ENCODE measurements at places on chromosomes 2 and 18.

DNA sequence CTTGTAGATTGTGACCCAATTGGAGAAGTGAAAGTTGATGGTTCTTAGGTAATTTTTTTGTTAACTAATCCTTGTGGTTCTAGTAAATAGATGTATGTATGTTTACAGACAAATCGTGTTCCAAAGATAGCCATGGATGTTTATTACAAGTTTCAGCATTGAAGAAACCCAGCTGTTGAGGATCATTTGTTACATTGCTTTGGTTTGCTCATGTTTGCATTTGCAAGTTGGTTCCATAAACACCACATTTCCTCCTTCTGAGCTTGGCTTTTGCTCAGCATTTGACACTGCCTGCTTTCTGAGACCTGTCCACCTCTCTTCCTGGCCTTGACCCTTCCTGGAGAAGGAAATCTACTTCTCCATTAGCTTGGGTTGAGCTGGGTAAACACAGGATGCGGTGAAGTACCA is 1.8 kb upstream of the CCDC68 start:
- no peak for DNase-seq

DNA sequence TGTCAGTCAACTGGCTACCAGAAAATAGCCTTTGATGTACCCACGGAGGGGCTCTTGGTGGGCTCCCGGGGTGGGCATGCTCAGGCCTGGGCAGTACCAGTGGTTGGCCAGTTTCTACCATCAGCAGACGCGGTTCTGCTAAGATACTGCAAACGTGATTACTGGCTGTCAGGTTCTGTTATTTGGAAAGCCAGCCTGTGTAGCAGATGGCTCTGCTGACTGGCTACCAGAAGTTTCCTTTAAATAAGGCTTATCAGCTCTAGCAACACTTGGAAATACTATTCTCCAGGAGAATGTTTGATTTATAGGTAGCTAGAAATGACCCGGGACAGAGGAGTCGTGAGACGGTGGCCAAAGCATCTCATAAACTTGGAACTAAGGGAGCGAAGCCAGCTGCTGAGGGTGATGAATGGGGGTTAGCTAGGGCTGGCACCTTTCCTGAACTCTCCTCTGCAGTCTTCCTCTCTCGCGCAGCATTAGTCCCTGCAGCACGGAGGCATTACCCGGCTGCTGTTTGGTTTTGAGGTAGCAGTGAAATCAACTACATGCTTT is 171.9 kb downstream of the AGAP1 start:
- no peak for DNase-seq

GRCh38 chr2:222805591-222806304 is 55.1 kb upstream of the ACSL3 start:
- no peak for DNase-seq

DNA sequence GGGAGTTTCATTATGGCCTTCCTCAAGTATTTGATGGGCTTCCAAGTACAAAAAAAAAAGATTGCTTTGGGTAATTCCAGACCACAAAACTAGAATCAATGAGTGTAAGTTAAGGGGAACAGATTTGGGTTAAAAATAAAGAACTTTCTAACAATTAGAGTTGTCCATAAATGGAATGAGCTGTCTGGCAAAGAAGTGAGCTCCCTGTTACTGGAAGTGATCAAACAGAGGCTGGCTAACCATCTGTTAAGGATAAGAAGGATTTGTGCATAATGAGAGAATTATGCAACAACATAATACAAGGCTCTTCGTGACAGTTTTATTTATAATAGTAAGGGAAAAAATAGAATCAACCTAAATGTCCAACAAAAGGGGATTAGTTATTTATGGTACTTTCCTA is 44.6 kb upstream of the ACVR1 start:
- DNase-seq: no peak

GRCh38 chr2:70084973-70085710 is 2.1 kb upstream of the PCBP1 start:
- peak; percentile 38 for DNase-seq

GRCh38 chr2:3527886-3528785 is 8.8 kb upstream of the ADI1 start:
- no peak for DNase-seq

- DNase-seq: no peak
Observed at GRCh38 chr2:9753276-9753600, 90.0 kb upstream of the TAF1B start.

DNA sequence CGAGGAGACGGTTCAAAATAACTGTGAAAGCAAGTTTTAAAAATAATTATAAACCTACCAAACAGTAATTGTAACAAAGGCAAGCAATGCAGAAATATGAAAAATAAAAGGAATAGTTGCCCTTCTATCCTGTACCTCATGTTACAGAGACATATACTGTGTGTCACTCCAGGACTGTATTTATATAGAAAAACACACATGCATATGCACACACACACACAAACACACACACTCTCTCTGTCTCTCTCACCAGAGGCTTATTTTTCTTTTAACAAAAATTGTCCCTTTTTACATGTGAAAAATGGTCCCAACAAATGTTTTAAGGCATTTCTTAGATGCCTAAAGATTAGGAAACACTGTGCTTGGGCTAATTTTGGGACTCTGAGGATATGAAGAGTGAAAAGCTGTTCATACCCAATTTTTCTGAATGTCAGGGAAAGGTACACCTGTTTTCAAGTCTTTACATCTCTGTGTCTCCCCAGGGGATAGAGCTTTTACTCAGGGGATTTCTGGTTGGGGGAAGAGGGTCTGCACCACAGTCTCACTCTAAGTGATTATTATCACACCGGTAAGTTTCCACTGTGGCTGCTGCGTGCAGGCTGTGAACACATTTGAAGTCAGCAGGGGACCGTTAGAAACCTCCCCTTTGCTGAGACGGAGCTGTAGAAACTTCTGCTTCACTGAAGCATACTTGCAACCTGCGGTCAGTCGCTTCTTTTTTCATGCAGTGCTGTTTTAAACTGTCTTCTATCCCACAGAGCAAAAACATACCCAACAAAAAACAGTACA is 51.4 kb upstream of the SPAG16 start:
- DNase-seq: peak; percentile 18

DNA sequence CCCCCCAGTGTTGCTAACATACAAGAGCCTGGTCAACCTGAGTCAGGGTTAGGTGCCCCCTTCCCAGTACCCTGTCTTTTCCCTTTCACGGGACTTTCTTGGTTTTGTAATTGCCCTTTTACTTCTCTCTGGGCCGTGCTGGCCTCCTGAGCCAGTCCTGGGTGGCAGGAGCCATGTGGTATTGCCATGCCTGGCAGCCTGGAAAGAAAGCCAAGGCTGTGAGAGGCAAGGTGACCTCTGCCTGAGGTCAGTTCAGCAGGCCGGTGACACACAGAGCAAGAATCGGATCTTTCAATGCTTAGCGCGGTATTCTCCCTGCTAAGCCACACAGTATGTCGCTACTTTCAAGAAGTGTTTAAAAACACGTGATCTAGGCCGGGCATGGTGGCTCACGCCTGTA is 52.3 kb downstream of the C18orf63 start:
- no peak for DNase-seq

DNA sequence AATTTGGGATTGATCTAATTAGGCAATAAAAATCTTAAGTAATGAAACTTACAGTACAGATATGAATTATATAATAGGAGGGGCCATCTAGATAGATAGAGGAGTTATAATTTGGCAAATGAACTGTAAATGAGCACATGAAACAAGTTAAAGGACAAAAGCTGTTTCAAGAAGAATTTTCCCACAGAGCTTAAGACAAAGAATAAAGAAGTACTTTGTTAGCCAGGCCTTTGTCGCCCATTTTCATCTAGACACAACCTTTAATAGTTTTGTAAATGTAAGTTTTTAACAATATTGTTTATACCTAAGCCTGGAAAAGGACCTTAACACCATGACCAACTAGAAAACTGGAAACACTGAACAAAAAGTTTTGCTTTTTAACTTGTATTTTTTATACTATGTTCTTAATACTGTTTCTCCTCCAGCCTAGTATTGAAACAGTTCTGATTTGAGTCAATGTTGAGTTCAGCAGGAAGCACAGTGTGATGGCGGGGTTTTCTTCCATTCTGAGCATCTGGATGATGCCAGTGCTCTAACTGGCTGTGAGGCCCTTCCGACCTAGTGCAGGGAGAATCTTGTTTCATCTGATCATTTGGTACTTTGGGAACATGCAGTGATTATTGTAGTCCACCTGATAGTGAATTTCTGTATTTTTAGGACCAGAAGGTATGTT is 37.6 kb downstream of the FARP2 start:
- no peak for DNase-seq

- no peak for DNase-seq
Observed at GRCh38 chr18:54926593-54927325, 32.5 kb downstream of the CCDC68 start.

DNA sequence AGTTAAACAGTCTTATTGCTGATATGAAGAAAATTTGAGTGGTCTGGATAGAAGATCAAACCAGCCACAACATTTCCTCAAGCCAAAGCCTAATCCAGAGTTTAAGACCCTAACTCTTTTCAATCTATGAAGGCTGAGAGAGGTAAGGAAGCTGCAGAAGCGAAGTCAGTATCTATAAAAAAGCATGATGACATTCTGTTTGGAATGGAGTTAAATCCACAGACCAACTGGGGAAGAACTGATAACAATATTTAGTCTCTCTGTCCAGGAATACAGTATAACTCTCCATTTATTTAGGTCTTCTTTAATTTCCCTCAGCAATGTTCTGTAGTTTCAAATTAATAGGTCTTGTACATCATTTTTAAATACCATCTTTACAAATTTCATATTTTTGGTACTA is 16.0 kb downstream of the PIGN start:
- no peak for DNase-seq

All from stimulated activated CD8-positive, alpha-beta memory T cell treated with anti-CD3 and anti-CD28 coated beads, Interleukin-15, amount 100 ng/mL, for 1 hour (primary cell).